Forelimb muscle (tissue), 1 donor: ENCODE measurements at places on chromosomes 16 and 17.

DNA sequence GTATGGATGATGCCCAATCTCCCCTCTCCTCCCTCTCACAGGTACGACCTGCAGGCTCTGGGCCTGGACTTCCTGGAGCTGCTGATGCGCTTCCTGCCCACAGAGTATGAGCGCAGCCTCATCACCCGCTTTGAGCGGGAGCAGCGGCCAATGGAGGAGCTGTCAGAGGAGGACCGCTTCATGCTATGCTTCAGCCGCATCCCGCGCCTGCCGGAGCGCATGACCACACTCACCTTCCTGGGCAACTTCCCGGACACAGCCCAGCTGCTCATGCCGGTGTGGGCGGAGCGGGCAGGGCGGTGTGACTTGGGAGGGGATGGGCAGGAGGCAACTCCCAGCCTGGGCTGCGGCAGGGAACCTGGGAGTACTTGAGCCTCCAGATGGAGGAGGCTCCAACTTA, 18.1 kb downstream of the SPATA32 start:
- DNase-seq, result no peak

GRCh38 chr16:8950580-8951077, 13.1 kb downstream of the USP7 start:
- no peak for DNase-seq

DNA sequence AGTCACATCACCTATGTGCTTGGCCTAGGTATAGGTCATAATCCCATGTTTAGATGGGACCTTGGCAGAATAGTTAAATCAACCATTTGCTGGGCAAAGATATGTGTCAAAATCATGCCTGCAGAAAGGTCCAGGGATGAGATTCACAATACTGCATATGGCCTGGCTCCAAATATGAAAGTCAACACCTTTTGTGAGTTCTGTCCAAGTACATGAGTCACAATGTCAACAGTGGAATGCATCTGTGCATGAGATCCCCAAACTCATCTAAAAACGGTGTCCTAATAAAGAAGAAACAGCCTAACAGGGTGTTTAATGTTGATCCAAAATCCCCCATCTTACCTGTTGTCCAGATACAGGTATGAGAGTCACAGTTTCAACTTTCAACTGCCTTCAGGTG, 1847.5 kb downstream of the TP53TG3F start:
- no peak for DNase-seq

DNA sequence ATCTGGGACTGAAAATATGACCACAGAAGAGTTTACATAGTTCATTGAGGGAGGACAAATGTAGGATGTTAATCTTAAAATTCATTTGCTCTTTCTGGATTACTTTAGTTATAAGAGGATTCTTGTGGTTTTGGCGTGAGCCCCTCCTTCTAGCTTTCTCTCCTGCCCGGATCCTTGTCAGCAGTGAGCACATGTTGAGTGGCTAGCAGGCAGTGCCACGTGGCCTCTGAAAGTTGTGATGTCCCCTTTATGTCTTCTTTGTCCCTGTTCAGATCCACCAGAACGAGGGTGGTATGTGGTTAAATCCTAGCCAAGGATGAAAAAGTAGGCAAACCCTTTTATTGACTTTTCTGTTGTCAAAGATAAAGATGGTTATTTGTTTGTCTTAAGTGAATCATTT, 83.8 kb downstream of the GNAO1 start:
- no peak for DNase-seq

DNA sequence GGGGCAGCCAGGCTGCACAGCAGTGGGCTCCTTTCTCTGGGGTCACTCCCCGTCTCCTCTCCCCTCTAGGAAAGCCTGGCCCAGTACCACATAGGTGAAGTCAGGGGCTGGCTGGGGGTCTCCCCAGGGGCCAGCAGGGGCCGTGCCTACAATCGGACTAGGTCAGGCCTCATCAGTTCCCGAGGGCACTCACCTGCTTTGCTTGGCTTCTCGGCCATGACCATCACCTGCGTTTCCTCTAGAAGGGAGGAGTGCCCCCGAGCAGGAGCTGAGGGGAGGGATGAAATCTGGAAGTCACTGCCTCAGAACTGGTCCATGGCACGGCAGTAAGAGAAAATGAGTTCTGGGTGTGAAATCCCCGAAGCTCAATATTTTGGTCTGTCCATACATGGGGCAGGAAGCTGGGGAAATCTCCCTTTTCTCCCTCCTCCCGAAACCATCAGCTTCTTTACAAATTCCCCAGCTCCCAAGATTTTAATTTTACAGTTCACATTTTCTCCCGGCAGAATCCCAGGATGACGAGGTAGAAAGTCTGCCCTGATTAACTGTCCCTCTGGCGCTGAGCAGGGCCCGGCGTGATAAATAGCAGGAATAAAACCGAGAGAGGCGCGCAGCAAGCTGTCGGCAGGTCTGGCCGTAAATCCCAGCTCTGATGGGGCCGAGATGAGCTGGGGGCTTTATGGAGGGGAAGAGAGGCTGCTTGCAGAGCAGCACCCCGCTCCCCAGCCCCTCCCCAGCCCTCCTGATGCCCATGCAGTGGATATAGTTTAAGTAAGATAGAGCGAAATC, 172.1 kb downstream of the RBFOX3 start:
- no peak for DNase-seq

DNA sequence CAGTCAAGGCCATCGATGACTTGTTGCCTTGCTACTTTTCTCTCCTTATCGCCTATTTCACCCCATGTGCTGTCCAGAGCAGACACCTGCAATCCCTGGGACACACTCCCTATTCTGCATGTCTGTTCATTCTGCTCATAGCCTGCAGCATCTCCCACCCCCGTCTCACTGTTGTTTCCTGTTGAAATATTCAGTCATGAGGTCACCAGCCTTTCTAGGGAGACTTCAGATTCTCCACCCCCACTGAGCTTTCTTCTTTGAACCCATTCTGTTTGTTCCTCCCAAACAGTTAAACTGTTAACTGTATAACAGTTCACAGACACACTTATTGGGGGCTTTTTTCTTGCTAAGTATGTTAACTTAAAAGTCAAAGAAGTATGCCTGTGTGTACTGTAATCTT, 94.4 kb downstream of the AATF start:
- no peak for DNase-seq

DNA sequence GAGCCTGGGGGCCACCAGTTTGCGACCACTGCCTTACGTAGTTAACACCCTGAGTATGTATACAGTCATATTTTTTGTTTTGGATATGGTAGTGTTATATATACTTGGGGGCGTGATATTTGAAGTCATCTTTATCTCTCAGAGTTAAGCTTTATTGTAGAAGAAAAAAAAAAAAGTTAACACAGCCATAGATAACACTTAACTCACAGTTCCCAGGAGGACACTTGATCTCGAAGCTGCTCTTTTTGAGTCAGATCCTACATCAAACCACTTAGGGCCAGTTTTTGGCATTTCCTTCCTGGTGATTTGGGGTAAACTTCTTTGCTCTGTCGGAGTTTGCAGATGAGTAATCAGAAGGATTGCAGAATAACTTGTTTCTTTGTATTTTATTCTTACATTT, 5.8 kb downstream of the ITPRIPL2 start:
- no peak for DNase-seq

DNA sequence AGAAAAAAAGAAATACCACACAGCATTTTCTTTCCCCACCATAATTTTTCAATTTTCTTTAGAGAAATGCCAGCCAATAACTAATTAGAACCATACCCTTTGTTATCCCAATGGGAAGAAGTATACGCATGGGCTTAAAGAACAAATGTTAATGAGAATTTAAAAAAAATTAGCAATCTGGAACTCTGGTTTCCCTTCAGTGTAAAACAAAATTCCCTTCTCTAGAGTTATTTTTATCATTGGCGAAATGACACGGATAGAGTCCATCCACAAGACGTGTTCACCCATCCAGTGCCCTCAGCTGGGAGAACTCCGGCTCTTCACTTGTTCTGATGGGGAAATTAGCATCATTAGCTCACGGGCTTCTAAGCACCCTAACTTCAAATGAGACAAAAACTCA, 3.3 kb downstream of the NXN start:
- no peak for DNase-seq

GRCh38 chr17:34357398-34357797, 1.1 kb downstream of the CCL13 start:
- no peak for DNase-seq

- DNase-seq, result no peak
These were observed 785.6 kb upstream of the SOX9 start for GRCh38 chr17:71335212-71335611.

DNA sequence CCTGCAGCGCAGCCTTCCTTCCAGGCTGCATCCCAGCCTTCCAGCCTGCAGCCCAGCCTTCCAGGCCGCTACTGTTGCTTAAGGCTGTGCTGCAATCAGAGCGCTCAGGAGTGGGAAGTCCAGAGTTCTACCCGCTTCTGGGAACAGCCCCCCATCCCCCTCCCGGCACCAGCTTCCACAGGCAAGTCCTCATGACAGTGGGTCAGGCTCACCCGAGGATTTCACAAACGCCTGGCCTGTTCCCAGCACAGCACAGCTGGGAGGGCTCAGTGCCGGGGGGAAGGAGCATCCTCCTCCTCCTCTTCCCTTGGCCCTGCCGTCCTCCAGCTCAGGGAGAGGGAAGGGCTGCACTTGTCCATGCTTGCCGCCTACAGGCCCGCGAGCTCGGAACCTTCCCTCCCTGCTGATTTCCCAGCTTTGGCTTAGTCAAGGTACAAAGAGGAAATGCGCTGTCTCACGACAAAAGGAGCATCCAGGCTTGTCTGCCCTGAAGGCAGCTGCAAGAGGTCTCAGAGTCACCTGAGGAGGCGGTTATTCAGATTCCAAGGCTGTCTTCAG, 8.3 kb downstream of the SOCS3 start:
- no peak for DNase-seq

- peak; percentile 26 for DNase-seq
These were observed 94.6 kb upstream of the SMIM36 start for GRCh38 chr17:55605705-55606487.

GRCh38 chr16:47109361-47109760, 34.4 kb downstream of the NETO2 start:
- DNase-seq, result no peak

DNA sequence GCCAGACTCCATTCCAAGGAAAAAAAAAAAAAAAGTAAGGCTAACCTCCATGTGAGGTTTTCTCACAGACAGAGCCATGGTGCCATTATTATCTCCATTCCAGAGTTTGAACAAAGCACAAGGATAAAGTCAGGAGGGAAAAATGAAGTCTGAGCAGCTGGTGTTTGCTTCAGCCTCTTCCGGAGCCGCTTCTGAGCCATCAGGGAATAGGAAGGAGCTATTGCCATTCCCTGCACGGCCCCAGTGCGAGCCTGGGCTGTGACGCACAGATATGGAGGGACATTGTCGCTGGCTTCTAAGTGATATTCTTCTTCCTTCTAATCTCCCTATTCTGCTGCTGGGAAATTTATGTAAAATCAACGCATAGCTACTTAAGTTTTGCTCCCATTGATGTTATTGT, 69.5 kb upstream of the PIRT start:
- no peak for DNase-seq

DNA sequence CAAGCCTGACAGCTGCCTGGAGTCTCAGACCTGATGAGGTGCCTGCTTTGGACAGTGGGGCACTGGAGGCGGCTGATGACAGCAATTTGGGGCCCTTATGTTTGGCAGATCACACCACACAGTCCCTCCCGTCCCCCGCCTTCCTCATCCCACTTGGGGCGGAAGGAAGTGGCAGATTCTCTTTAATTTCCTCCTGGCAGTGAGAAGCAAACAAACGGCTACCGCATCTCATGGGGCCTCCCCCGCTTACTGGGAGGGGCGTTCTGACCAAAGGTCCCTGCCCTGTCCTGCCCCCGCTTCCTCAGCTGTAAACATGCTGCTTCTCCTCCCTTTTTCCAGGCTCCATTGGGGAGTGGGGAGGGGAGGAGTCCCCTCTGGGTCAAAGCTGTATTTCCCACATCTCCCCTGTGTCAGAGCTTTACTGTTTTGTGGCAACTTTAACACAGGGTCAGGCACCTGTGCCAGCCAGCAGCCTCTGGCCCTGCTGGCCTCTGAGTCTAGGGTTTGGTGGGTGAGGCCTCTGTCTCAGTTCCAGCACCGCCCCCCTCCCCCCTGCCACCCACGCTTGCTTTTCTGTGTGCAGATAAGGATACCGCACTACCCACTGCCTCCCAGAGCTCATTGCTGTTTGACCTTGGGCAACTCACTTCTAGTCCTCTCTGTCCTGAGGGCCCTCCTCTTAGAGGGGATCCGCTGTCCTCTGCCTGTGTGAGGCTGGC, 5.4 kb upstream of the NFATC3 start:
- DNase-seq, result no peak

DNA sequence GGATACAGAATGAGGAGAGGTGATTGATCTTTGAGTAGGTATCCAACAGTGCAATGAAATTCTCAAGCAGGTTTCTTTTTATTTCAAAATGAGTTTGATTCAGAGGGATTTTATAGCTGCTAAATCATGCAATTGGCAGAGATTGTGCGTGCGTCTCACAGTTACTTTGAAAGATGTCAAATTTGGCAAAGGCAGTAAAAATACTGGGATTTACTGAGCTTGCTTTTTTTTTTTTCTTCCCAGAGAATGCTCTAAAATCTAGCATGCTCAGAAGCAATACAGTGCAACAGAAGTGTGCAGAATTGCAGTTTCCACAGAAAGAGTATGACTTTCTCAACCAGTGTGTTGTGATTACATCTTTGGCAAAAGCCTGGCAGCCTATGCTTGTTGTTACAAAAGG, 410.7 kb upstream of the GOT2 start:
- DNase-seq, result no peak

DNA sequence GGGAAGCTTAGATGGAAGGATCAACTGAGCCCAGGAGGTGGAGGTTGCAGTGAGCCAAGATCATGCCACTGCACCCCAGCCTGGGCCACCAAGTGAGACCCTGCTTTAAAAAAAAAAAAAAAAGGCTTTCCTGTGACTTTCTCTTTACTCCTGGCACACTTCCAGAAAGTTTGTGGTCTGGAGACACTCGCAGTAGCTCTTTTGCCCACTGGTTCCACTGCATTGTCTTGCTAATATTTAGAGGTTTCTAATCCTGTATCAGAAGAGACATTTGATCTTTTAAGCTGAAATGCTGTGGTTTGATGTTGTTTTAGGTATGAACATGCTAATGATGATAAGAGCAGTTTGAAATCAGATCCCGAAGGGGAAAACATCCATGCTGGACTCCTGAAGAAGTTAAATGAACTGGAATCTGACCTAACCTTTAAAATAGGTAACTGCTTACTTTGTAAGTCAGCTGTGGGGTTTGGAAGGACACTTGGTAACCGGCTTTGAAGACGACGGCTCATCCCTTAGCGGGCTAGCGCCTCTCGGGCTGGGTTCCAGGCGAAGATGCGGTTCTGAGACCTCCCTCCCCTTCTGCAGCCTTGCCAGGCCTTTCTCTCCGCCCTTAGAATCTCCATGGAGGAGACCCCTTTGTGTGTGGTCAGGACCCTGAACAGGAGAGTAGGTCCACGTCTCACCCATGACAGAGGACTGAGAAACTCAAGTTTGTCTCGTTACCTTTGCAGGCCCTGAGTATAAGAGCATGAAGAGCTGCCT, 23.1 kb downstream of the NTAN1 start:
- no peak for DNase-seq

- no peak for DNase-seq
These were observed 7.0 kb downstream of the PSME3IP1 start for GRCh38 chr16:57178793-57179212.

- DNase-seq, result no peak
These were observed 286.2 kb upstream of the FOXF1 start for GRCh38 chr16:86224126-86224525.

GRCh38 chr17:16935241-16935663, 36.7 kb downstream of the TNFRSF13B start:
- no peak for DNase-seq
